Neural progenitor cell (in vitro differentiated cells): ENCODE measurements at places on chromosomes 4 and X.

DNA sequence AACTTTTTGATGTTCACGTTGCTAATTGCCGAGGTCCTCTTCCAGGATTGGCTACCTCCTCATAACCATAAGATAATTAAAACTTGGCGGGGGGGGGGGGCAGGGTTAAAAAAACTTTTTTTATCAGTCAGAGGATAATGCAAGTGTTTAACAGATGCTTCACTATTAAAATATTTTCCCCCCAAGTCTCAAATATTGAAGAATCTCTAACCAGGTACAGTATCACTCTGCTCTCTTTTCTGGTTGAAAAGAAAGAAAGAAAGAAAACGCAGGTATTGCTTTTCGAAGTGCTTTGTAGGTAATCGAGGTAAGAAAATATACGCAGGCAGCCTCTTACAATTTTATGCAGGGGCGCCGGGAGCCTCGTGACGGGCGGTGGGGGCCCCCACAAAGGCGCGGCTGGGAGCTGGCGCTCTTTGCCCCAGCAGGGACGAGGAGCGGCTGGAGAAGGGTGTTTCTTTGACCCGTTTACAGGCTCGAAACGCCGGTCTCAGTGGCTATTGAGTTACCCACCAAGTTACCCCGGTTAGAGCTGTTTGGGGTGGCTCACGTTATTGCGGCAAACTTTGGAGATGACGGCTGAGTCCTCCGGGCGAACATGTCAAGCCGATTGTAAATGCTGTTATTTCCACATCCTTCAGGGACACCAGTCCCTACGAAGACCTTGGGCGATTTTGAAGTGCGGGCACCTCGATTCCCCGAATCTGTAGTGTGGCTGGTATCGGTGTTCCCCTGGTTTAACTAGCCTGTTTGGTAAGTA is 477 bp upstream of the HAND2 start:
- DNase-seq = peak; percentile 44

- no peak for DNase-seq
Measured at GRCh38 chr4:139641218-139641617, 24.4 kb upstream of the MGST2 start.

DNA sequence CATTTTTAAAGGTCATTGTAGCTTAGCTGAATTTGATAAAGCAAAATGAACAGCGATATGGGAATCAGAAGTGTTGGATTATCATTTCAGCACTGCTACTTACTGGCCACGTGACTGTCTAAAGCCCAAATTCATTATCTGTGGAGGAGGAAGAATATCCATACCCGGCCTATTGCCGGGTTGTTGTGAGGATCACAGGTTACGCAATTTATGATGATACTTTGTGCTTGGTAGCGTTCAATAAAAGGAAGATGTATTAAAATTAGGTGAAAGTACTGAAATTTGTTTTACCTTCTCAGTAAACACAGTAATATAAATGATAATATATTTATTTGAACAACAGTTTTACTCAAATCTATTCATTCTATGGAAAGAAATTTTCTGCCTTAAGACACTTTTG is 1540.2 kb downstream of the ADGRL3 start:
- DNase-seq = no peak

DNA sequence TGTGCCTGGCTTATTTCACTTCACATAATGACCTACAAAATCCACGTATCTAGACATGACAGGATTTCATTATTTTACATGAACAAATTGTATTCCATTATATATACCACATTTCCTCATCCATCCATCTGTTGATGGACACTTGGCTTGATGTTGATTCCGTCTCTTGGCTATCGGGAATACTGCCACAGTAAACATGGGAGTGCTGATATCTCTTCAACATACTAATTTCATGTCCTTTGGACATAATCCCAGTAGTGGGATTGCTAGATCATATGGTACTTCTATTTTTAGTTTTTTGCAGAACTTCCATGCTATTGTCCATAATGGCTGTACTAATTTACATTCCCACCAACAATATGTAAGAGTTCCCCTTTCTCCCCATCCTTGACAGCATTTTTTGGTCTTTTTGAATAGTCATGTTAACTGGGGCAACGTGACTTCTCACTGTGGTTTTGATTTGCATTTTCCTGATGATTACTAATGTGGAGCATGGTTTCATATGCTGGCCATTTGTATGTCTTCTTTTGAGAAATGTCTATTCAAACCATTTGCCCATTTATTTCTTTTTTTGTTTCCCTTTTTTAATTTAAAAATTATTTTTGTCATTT is 68.9 kb downstream of the HTRA3 start:
- DNase-seq = no peak

DNA sequence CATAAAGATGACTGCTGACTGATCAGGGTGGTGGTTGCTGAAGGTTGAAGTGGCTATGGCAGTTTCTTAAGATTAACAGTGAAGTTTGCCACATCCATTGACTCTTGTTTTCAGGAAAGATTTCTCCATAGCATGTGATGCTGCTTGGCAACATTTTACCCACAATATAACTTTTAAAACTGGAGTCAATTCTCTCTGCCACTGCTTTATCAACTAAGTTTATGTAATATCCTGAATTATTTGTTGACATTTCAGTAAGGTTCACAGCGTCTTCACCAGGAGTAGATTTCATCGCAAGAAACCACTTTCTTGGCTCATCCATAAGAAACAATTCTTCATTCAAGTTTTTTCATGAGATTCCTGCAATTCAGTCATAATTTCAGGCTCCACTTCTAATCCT is 166.5 kb upstream of the SPRY1 start:
- DNase-seq = no peak

- no peak for DNase-seq
Measured at GRCh38 chr4:70426789-70427188, 29.0 kb downstream of the OPRPN start.

DNA sequence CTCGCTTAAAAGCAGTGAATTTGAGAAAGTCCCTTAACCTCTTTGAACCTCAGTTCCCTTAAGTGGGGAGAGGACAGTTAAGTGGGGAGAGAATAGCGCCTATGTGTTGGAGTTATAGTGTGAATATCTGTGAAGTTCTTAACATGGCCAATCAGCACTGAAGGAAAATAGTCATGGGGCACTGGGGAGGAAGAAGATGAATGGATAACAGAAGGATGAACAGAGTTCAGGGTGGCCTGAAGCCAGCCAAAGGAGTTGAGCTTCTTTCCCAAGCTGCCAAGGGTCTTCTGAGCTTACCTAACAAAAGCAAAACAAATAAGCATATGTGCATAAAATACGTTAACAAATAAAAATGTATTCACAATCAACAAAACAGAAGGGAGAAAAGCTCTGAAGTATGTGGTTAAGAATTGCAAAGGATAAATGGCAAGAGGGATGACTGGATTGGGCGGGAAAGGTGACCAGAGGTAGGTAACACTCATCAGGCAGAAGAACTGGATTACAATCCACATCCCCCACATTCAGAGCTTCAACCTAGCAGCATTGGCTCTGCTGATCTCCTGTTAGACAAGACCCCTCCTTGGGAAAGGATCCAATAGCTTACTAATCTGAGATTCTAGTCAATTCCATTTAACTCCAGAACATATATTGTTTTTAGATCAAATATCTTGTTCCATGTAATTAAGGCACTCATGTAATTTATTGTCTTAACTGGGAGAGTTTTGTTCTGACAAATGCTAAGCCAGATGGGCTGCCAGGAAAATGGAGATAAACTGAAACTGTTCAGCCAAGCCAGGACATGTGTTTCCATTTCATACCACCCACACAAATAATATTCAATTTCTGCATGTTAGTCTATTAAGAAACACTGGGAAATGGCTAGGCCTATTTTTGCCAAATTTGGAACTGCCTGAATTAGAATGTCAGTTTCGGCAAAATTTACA is 221.2 kb downstream of the LDB2 start:
- no peak for DNase-seq

- no peak for DNase-seq
Measured at GRCh38 chr4:127421437-127421836, 211.3 kb upstream of the INTU start.

DNA sequence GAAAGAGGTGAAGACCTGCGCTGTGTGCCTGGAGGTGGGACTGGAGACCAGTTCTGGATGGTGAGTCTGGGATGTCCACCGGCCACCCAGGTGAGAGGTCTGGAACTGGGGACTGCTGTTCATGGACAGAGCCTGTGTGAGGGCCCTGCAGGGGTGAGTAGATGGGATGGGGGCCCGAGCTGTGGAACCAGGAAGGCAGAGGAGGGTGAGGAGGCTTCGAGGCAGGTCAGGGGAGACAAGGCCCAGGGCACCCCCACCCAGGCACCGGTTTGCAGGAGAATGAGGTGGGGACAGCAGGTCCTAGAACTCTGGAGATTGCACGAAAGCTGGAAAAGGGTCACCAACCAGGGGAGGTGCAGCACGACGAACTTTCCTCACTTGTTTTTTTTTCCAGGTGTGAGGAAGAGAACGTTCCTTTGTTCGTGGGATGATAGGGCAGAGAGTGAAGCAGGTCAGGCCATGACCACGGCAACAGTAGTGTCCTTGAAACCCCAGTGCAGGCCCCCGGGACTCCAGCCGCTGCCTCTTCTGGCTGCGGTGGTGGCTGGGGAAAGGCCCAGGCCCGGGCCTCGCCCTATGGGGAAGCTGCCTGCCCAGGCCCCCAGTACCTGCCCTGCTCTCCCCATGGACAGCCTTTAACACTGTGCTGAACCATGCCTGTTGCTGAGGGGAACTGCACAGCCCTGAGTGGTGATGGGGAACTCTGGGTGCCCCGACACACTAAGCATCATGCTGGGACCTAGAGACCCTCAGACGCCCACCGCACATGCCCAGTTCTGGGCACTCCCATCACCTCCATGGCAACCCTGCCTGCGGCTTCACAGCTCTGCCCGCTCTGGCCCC is 22.9 kb downstream of the TNIP2 start:
- DNase-seq = no peak

DNA sequence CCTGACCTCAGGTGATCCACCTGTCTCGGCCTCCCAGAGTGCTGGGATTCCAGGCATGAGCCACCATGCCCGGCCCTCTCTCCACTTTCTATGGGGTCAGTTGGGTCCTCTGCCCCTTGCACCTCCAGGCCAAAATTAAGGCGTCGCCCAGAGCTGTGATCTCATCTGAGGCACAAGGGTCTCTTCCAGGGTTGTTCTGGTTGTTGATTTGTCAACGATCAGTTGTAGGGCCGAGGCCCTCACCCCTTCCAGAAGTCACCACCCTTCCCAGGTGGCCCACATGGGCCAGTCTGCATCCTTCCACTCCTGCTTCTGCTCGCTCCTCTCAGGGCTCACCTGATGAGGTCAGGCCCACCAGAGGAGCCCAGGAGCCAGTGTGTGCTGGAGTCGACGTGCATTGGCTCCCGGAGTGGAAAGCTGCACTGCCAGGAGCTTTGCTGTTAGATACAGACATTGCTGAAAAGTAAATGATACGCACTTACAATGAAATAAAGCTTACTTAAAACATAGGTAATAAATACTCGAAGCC is 14.3 kb upstream of the TMEM271 start:
- DNase-seq = no peak

GRCh38 chr4:164221631-164222030 is 532.3 kb upstream of the SMIM31 start:
- DNase-seq = no peak

- no peak for DNase-seq
Measured at GRCh38 chr4:23728971-23729370, 160.9 kb downstream of the PPARGC1A start.

GRCh38 chr4:81030981-81031791 is 678 bp downstream of the BMP3 start:
- DNase-seq = peak; percentile 64

- DNase-seq = peak; percentile 65
Measured at GRCh38 chr4:1775731-1776500, 17.2 kb upstream of the FGFR3 start.

- no peak for DNase-seq
Measured at GRCh38 chr4:102103368-102103767, 241.9 kb downstream of the SLC39A8 start.

GRCh38 chrX:111823703-111824102 is 52.3 kb upstream of the TRPC5OS start:
- no peak for DNase-seq

GRCh38 chr4:162401021-162401420 is 237.2 kb upstream of the FSTL5 start:
- no peak for DNase-seq

DNA sequence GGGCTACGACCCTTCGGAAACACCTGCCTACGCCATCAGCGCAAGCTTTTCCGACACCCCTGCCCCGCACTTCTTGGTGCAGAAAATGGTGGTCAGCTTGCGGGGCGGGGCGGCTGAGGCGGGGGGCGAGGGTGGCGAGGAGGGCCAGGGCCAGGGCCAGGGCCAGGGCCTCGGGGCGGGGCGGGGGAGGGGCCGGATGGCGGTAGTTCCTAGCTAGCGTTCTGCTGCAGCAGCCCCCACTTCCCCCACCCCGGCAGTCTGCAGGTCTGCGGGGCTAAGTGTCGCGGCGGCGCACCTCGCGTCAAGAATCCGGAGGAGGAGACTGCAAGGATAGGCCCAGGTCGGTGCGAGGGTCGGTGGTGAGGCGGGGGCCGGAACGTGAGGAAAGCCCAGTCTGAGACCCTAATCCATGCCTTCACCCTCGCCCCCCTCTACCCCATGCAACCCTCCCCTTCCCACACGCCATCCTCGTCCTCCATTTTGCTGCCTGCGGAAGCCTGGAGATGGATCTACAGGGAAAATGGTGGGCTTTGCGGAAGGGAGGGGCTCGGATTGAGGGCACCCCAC is 600 bp downstream of the BEX4 start:
- DNase-seq = peak; percentile 66

DNA sequence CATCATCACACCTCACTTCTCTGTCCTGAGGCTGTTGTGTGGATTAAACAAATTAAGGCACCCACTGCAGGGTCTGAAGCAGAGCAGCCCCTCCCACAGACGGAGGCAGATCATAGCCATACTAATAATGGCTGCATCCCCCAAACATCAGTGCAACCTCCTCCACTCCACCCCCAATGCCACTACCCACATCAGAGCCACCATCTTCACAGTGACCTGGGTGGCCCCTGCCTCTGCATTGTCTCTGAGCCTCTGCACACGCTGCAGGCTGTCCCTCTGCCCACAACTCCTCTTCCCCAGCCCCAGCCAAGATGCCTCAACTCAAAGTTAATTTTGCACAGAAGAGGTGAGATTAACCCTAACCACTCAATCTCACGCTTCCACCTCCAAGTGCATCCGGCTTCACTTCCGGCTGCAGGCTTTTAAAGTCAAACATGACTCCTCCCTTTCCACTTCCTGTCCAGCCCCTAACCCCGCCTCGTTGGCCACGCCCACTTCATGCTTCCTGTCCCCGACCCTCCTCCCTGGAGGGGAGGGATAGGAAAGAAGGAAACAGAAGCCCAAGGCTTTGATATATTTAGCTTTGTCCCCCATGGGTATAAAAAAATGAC is 22.7 kb downstream of the JAKMIP1 start:
- DNase-seq = no peak

DNA sequence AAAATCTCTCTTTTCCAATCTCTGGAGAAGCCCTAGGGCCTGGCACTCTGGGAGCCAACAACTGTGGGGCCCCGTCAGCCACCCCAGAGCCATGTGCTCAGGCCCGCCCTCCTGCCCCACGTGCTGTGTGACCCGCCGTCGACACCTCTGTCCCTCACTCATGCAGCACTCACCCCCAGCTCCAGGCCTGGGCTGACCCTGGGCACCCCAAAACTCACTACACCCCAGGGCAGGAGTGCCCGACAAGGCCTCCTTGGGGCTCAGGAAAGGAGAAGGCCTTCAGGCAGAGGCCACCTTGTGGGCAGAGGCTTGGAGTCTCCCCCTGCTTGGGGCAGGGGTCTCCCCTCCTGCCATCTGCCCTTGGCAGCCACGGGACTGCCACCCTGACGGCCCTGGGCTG is 5.7 kb downstream of the MYL5 start:
- DNase-seq = no peak
